SJSA1 (cell line): ENCODE measurements at places on chromosomes 12 and 14.

DNA sequence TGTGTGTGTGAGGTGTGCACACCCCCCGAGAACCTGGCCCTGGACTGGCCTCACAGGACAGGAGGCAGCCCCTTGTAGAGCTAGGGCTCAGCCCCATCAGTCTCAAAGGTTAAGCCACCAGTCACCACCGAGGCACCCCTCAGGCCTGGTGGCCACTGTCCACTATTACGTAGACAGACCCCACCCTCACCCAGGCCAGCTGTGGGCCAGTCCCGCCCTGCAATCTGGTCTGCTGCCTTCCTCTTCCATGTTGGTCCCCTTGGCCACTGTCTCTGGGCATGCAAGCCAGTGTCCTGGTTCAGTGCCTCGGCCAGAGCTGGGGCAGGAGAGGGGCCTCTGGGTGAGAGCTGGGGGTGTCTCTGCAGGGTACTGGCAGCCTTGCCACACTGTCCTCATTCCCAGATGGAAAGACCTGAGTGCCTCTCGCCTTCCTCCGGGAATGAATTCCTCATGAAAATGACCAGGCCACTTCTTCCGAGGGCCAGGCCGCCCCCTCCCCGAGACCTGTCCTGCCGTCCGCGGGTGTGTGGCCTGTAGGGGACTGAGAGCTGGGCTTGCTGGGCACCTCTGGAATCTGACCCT lies 897 bp upstream of the TEX22 start:
- no peak for DNase-seq

GRCh38 chr12:76883151-76883550 lies 4.3 kb upstream of the CSRP2 start:
- no peak for DNase-seq

DNA sequence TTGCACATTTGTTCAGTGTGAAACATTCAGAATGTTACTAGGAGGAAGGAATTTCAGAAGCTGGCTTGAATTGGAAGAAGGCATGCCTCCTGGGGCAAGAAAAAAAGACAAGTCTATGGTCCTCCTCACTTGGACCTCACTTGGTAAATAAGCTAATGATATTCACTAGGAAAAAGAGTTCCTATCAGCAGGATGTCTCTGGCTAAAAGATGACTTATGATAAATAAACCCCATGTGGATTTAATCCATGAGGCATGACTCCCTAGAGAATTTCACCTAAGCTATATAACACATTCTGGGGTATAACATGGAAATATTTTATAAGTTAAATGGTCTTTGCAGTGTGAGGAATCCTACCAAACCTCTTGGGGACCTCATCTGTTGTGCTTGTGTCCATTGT lies 199.9 kb downstream of the LRIG3 start:
- DNase-seq, result no peak

- no peak for DNase-seq
Measured at GRCh38 chr12:25135531-25136154, 59.3 kb downstream of the DNAI7 start.
